ENCODE measurements at places on chromosomes 11 and 22.

- DNase-seq: peak; percentile 30
Observed at GRCh38 chr11:59097113-59097708, 9.8 kb upstream of the FAM111B start.

GRCh38 chr22:37229012-37229804 is 14.9 kb downstream of the RAC2 start:
- no peak for DNase-seq

GRCh38 chr22:31187627-31188026 is 24.5 kb upstream of the LIMK2 start:
- no peak for DNase-seq

- DNase-seq: peak; percentile 64
Observed at GRCh38 chr22:46150034-46150654, at the start of gene PPARA. TSS of gene PPARA (plus strand) at chr22:46150526. CDS start at chr22:46198384, 47,858 bp downstream.

Data from activated CD8-positive, alpha-beta memory T cell treated with anti-CD3 and anti-CD28 coated beads for 4 hours (primary cell).